ENCODE measurements at places on chromosomes 3 and 15. TPM values are rescaled to one million over a fixed set of nuclear protein-coding genes. Genes with fewer than 3 reads are reported as not detected.

The NAALADL2 gene
- total RNA-seq, result 0.69 TPM

The WWTR1 gene
- total RNA-seq, result 19.2 TPM

The ST3GAL6 gene
- total RNA-seq, result 6.1 TPM

The MCF2L2 gene
- 13.7 TPM for total RNA-seq

The SNTN gene
- not detected for total RNA-seq

The GOLGA8G gene
- not detected for total RNA-seq

The CPEB1 gene
- 4.0 TPM for total RNA-seq

The NPAP1 gene
- total RNA-seq, result 0.07 TPM

The PLCB2 gene
- total RNA-seq, result 9.4 TPM

The TTLL13 gene
- not detected for total RNA-seq

The ADAMTSL3 gene
- total RNA-seq, result 1.4 TPM

GRCh38 chr3:34832865-34833508 lies 806.3 kb upstream of the ARPP21 start:
- no peak for DNase-seq
- no peak overlapping the region for H3K27ac ChIP-seq
- no peaks in the 10 kb centered on the region for H3K4me1 ChIP-seq
- no peaks in the 10 kb centered on the region for H3K27me3 ChIP-seq

GRCh38 chr15:67276666-67277065 lies 22.1 kb downstream of the IQCH start:
- no peak for DNase-seq
- no peaks in the 10 kb centered on the region for H3K27me3 ChIP-seq
- H3K4me1 ChIP-seq, result peaks cover 4% of the 10 kb centered on the region
- H3K27ac ChIP-seq, result no peak overlapping the region

GRCh38 chr15:42010434-42010833 lies 10.4 kb downstream of the PLA2G4E start:
- no peaks in the 10 kb centered on the region for H3K4me1 ChIP-seq
- DNase-seq, result no peak
- no peak overlapping the region for H3K4me3 ChIP-seq
- H3K36me3 ChIP-seq, result no peaks in the 10 kb centered on the region

DNA sequence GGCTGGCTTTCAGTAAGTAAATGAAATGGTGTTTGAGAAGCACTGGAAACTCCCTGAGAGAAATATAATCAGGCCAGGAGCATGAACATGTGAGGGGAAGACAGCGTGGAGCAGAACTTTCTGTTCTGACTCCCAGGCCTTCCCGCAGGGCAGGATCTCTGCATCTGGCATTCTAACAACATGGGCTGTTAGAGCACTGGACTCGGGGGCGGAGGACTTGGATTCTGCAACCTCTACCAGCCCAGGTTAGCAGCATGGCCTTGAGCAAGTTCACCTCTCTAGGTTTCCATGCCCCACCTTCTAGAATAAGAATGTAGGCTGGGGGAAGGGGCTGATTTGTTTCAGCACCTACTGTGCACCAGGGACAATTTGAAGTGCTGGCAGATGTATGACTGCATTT lies 12.5 kb upstream of the BFSP2 start:
- no peak for DNase-seq
- no peaks in the 10 kb centered on the region for H3K4me1 ChIP-seq
- H3K36me3 ChIP-seq, result no peaks in the 10 kb centered on the region
- no peaks in the 10 kb centered on the region for H3K27me3 ChIP-seq

- DNase-seq, result no peak
- no peaks in the 10 kb centered on the region for H3K36me3 ChIP-seq
- no peaks in the 10 kb centered on the region for H3K27me3 ChIP-seq
- H3K4me1 ChIP-seq, result no peaks in the 10 kb centered on the region
These were observed 7.2 kb downstream of the TMOD2 start for GRCh38 chr15:51758645-51759044.

GRCh38 chr3:32296251-32297204 lies 58.0 kb downstream of the CMTM8 start:
- DNase-seq, result peak; percentile 73
- no peak overlapping the region for H3K4me3 ChIP-seq
- H3K27me3 ChIP-seq, result no peaks in the 10 kb centered on the region
- no peak overlapping the region for H3K27ac ChIP-seq
- no peaks in the 10 kb centered on the region for H3K4me1 ChIP-seq

DNA sequence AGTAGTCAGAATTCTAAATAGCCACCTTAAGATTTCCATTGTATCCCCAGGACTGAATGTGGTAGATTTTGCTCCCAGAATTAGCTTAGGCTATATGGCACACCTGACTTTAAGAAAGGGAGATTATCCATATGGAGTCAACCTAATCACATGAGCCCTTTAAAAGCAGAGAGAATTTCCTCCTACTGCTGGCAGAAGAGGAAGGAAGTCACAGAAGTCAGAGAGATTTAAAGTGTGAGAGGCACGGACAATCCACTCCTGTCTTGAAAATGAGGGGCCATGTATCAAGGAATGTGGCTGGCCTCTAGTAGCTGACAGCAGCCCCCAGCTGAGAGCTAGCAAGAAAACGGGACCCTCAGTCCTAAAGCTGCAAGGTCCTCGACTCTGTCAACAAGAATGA lies 26.8 kb downstream of the LRRC31 start:
- no peaks in the 10 kb centered on the region for H3K36me3 ChIP-seq
- no peak for DNase-seq
- no peak overlapping the region for H3K4me3 ChIP-seq
- no peak overlapping the region for H3K27ac ChIP-seq
- no peaks in the 10 kb centered on the region for H3K4me1 ChIP-seq

DNA sequence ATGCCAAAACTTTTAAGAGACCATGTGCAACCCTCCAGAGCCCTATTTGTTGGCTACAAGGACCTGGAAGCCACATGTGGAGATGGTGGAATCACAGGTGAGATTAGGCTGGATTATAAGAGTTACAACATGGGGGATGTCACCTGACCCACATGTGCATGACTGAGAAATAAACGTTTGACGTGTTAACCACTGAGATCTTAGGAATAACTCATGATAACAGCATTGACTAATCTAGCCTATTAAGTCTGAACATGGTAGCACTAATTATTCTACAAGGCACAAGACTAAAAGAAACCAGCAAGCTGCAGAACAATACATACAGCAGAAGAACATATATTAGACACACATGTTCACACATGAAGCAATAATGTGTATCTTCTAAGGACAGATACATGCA lies 38.4 kb downstream of the SUCLG2 start:
- no peak overlapping the region for H3K27ac ChIP-seq
- H3K27me3 ChIP-seq, result no peaks in the 10 kb centered on the region
- DNase-seq, result no peak
- no peaks in the 10 kb centered on the region for H3K36me3 ChIP-seq

GRCh38 chr3:37887062-37887461 lies 25.4 kb downstream of the CTDSPL start:
- DNase-seq, result no peak
- no peaks in the 10 kb centered on the region for H3K27me3 ChIP-seq
- no peaks in the 10 kb centered on the region for H3K36me3 ChIP-seq
- no peak overlapping the region for H3K4me3 ChIP-seq
- no peaks in the 10 kb centered on the region for H3K4me1 ChIP-seq

DNA sequence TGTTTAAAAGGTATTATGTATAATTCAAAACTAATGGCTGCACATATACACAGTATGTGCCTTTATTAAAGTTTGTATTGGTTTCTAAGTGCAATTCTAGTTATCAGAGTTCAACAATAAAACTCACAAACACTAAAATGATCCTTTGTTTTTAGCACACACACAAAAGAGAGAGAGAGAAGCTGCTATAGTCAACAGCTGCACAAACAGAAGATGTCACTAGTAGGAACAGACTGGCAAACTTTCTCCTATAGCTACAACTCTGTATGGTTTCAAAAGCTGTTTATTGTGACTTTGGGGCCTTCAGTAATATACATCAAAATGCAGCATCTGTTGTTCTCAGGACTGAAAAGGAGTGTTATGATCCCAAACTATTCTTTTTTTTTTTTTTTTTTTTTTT lies 6.1 kb downstream of the SECISBP2L start:
- H3K27me3 ChIP-seq, result no peaks in the 10 kb centered on the region
- no peaks in the 10 kb centered on the region for H3K4me1 ChIP-seq
- H3K4me3 ChIP-seq, result no peak overlapping the region
- H3K36me3 ChIP-seq, result no peaks in the 10 kb centered on the region

- H3K36me3 ChIP-seq, result no peaks in the 10 kb centered on the region
- DNase-seq, result no peak
- H3K27ac ChIP-seq, result no peak overlapping the region
- H3K4me3 ChIP-seq, result no peak overlapping the region
- H3K4me1 ChIP-seq, result peaks cover 2% of the 10 kb centered on the region
These were observed 177.1 kb upstream of the CHRNA7 start for GRCh38 chr15:31852933-31853799.

GRCh38 chr3:145649368-145649887 lies 511.6 kb downstream of the PLOD2 start:
- no peak for DNase-seq
- no peaks in the 10 kb centered on the region for H3K36me3 ChIP-seq
- H3K4me1 ChIP-seq, result no peaks in the 10 kb centered on the region

DNA sequence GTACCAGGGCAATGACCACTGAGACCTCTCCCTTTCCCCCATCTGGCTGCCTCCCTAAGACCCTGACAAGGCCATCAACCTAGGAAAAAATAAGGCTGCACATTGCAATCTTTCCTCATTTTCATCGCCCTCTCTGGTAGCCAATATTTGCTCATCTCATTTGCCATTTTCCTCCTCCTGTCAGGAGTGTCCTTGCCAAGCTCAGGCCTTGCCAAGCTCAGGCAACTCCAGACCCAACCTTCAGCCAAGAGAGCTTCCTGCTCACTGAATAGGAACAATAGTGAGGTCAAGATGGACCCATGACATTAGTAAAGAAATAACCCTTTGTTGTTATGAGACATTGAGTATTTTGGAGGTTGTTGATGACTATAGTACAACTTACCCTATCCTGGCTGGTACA lies 380.3 kb downstream of the RSL24D1 start:
- H3K36me3 ChIP-seq, result no peaks in the 10 kb centered on the region
- no peak overlapping the region for H3K4me3 ChIP-seq
- H3K4me1 ChIP-seq, result no peaks in the 10 kb centered on the region
- no peak for DNase-seq
- no peak overlapping the region for H3K27ac ChIP-seq
- H3K27me3 ChIP-seq, result no peaks in the 10 kb centered on the region

GRCh38 chr15:98308117-98308516 lies 340.2 kb upstream of the IGF1R start:
- no peaks in the 10 kb centered on the region for H3K27me3 ChIP-seq
- no peak overlapping the region for H3K4me3 ChIP-seq
- no peak for DNase-seq
- no peak overlapping the region for H3K27ac ChIP-seq
- no peaks in the 10 kb centered on the region for H3K36me3 ChIP-seq

DNA sequence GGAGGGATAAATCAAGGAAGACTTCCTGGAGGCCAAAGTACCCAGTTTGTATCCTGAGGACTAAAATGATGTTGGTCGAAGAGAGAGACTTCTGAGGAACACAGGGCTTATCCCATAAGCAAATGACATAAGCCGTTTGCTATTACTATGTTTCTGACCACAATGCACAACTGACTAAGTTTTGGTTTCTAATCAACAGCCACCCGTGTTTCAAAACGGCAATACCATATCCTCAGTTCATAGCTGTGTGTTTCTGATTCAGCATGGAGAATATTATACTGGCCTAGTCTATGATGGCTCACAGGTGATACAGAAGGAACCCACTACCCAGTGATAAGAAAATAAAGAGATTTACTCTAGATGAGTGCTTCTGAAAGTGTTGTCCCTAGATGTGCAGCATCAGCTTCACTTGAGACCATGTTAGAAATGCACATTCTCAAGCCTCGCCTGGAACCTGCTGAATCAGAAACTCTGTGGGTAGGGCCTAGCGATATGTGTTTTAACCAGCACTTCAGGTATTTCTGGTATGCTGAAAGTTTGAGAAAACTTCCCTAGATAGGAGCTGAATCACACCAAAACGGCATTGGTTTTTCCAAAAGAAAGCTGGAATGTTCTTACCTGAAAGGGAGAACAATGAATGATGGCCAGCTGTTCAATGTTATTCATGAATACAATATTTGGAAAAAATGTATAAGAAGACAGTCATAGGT lies 639.7 kb upstream of the NR2F2 start:
- H3K27ac ChIP-seq, result no peak overlapping the region
- DNase-seq, result no peak
- H3K27me3 ChIP-seq, result no peaks in the 10 kb centered on the region

DNA sequence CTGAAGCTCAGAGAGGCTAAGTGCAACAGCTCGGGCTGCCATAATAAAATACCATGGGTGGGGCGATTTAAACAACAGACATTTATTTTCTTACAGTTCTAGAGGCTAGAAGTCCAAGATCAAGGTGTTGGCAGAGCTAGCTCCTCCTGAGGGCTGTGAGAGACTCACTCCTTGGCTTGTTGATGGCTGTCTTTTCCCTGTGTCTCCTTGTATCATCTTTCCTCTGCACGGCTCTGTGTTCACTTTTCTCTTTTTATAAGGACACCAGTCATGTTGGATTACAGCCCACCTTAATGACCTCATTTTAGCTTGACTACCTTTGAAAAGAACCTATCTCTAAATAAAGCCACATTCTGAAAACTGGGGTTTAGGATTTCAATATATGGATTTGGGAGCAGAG lies 129.7 kb downstream of the RPL22L1 start:
- no peak overlapping the region for H3K27ac ChIP-seq
- no peaks in the 10 kb centered on the region for H3K27me3 ChIP-seq
- DNase-seq, result no peak
- no peaks in the 10 kb centered on the region for H3K36me3 ChIP-seq

DNA sequence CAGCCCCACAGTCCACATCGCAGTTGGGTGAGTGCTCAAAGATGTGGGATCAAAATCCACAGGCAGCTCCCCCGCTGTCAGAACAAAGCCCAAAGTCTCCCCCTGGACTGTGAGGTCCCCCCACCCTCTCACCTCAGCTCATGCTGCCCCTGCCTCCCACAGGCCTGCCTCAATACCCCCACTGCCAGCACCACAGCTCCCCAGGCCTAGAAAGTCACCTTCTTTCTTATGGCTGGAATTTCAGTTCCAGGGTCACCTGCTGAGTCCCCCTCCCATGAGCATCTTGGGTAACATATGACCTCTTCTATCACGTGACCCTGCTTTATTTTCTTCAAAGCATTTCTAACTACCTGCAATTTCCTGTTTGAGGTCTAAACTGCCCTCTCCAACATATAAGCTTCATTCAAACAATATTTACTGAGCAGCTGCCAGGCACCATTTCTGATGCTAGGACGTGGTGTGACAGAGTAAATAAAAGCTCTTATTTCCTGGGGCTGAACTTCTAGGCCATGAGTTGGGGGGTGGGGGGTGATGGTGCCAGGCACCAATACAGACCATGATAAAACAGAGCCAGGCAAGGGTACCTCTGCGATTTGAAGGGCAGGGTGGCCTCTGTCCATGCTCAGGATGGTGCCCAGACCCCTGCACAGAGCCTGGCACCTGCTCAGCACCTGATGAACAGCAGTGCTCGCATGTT lies 2.4 kb upstream of the TMEM89 start:
- H3K4me3 ChIP-seq, result no peak overlapping the region
- 0 out of 2 replicates have a peak, but pooled peaks cover 4% of the 10 kb centered on the region for H3K36me3 ChIP-seq
- DNase-seq, result no peak
- H3K27me3 ChIP-seq, result no peaks in the 10 kb centered on the region

DNA sequence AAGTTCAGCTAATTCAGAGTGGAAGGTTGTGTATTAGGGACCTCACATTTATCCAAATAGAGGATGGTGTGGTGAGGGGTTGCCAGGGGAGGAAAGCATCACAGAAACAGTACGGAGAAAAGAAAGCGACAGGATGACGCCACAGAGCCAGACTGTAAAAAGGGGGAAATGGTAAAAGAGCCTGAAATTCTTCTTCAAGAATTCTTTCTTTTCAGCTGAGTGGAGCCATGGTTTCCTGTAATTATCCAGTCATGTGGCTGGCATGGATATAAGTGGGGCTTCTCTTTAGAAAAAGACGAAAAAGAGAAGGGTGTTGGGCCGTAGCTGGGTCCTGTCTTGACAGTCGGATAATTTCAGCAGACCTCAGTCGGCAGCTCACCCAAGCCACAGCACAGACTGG lies 24.5 kb upstream of the PSMD6 start:
- H3K4me3 ChIP-seq, result no peak overlapping the region
- H3K27ac ChIP-seq, result no peak overlapping the region
- peaks cover 17% of the 10 kb centered on the region for H3K4me1 ChIP-seq
- H3K36me3 ChIP-seq, result no peaks in the 10 kb centered on the region
- H3K27me3 ChIP-seq, result no peaks in the 10 kb centered on the region

Measured in H1 (cell line).